ENCODE measurements at places on chromosomes 7 and 10.
A peak's percentile ranks its signal among the peaks of the same experiment; 100 is the strongest.

DNA sequence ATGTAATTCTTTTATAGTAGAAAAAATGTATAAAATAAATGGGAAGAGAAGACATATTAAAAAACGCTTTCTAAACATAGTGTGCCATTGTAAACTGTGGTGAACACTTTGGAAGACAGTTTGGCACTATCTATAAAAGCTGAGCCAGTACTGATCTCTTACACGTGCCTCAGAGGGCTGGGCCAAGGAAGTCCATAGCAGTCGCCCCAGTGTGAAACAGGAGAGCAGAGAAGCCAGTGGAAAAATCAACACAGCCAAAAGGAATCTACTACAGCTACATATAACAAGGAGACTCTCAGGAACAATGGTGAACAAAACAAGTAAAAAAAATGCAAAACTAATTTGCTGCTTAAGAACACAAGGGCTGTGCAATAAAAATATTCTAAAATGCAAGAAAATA is 20.6 kb downstream of the SEPHS1 start:
- no peak for DNase-seq

- no peak for DNase-seq
Measured at GRCh38 chr10:52785418-52785817, 12.8 kb upstream of the MBL2 start.

DNA sequence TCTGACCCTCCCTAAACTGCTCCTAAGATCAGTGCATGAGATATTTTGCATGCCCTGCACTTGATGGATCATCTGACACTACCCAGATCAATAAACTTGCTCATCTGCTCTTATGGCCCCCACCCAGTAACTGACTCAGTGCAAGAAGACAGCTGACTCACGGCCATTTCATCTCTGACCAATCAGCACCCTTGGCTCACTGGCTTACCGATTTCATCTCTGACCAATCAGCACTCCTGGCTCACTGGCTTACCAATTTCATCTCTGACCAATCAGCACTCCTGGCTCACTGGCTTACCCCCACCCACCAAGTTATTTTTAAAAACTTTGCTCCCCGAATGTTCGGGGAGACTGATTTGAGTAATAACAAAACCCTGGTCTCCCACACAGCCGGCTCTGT is 37.2 kb upstream of the OPTN start:
- DNase-seq: no peak

DNA sequence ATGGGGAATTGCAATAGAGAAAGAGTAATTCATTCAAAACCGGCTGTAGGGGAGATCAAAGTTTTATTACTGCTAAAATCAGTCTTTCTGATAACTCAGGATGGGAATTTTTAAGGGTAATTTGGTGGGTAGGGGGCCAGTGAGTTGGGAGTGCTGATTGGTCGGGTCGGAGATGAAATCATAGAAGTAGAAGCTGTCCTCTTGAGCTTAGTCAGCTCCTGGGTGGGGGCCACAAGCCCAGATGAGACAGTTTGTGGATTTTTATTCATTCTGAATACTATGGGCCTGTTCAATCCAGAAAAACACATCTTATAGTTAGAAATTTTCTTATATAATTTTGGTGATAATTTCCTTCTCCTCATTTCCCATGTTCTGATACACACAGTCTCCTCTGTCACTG is 25.4 kb downstream of the CALD1 start:
- DNase-seq: no peak

DNA sequence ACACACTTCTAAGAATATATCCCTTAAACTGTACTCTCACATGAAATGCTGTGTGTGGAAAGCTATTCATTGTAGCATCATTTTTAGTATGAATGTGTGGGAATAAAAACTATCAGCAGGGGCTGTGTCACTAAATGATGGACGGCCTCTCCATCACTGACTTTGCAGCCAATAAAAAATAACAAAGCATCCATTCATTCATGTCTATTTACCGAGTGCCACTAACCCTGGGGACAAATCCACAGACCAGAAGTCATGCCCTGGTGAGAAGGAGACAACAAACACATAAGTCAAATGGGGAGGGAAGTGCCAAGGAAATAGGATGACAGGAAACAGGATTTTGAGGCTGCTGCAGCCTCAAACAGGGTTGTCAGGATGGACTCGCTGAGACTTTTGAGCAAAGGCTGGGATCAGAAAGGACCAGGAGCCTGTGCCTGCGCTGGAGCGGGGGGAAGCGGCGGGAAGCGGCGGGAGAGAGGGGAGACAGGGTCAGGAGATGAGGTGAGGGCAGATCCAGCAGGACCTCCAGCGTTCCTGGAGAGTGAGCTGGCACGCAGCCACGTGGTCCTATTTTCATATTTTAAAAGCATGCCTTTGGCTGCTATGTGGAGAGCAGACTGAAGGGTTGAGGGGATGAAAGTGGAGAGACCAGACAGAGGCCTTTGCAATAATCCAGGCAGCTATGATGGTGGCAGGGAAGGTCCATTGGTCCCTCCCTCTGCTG is 2.2 kb upstream of the NOM1 start:
- no peak for DNase-seq

DNA sequence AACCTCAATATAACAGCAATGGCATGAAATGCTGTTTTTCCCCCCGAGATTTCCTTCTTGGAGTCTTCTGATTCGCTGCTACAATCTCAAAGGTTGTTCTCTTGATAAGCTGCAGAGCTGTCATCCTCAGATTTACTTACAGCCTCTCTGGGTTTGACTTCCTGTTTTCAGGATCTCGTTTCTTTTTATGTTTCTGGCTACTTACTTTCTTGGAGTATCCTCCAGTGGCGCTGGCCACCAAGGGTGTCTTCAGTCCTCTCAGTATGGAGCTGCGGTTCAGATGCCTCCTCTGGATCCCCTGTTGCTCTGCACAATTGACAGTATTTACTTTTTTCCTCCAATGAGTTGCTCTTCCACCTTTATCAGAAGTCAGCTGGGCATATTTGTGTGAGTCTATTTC is 152.0 kb upstream of the TMEM72 start:
- DNase-seq: no peak

GRCh38 chr7:43735403-43735801 is 6.1 kb upstream of the COA1 start:
- no peak for DNase-seq

DNA sequence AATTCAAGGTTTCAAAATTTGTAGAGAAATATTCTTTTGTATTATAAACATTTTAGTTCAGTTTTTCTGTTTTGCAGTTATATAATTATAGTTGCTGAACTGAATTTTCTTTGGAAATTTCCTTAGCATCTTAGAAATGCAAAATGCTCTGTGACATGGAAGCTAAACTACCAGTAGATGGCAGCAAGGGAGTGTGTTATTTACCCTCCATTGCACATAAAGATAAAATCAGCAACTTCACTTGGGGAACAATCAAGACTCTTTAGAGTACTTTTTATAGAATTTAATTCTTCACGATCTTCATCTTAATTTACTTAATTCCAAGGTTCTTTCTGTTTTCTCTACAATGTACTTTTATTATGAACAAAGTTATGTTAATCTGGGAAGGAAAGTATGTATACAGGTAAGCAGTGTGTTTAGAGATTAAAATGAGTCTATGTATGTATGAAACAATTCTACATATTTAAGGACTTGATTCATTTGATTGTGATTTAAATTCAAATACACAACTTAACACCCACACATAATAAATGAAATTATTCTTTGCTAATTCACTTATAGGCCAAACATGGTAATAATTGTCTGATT is 404.2 kb downstream of the THSD7A start:
- DNase-seq: no peak

DNA sequence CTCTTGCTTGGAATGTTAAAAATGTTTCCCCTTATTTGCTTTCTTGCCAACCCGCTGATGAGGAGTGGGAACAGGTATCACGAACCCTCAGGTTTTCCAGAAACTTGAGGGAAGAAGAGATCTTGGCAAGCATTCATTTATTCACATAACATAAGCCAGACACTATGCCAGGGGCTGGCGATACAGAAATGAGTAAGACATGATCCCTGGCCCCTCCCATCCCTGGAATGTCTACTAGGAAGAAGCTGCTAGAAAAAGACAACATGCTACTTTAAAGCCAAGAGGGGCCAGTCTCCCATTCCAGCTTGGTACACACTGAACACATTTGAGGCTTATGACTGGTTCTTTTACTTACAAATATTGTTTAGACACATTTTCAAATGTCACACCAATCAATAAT is 26.4 kb downstream of the SLC35B4 start:
- DNase-seq: peak; percentile 7

GRCh38 chr7:8197994-8198698 is 63.8 kb downstream of the ICA1 start:
- DNase-seq: no peak

DNA sequence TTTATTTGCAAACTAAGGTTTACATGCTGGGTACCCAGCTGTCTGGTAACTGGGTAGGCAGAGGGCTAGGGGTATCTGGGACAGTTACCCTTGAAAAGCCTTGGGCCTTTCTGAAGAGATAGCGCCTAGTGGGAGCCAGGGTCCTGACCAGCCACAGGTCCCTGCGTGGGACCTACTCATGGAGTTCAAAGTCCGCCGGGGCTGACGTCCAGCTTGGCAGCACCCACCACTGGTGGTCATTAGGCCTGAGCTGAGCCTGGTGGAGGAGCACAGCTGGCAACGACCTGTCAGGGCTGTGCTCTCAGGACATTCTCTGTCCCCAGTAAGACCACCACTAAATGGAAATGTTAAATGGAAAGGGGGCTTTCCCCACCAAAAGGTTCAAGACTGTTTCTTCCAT is 20.0 kb downstream of the GUSB start:
- DNase-seq: no peak

DNA sequence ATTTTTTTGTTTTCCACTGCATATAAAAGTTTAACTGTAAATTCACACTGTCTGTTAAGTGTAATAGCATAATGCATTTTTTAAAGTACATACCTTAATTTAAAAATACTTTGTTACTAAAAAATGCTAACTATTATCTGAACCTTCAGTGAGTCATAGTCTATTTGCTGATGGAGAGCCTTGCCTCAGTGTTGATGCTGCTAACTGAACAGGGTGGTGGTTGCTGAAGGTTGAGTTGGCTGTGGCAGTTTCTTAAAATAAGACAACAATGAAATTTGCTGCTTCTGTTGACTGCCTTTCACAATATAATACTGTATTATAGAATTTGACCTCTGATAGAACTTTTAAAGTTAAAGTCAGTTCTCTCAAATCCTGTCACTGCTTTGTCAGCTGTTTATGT is 72.3 kb upstream of the GATAD1 start:
- no peak for DNase-seq

DNA sequence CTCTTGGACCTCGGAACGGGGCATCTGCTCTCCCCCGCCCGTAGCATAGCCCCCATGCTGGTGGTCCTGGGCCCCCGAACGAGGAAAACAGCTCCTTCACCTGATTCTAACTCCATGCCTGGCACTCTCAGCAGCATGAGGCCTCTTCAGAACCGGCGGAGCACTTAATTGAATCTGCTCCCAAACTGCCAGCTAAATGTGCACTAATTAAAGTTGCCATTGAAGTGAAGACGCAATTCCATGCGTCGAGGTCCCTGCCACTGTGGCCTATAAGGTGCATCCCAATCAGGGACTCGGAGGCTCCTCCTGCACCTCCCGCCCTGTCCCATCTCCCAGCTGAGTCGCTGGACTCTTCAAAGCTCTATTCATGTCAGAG is 41.3 kb upstream of the ADGRA1 start:
- no peak for DNase-seq

GRCh38 chr7:47685712-47686376 is 103.9 kb upstream of the TNS3 start:
- DNase-seq: no peak

DNA sequence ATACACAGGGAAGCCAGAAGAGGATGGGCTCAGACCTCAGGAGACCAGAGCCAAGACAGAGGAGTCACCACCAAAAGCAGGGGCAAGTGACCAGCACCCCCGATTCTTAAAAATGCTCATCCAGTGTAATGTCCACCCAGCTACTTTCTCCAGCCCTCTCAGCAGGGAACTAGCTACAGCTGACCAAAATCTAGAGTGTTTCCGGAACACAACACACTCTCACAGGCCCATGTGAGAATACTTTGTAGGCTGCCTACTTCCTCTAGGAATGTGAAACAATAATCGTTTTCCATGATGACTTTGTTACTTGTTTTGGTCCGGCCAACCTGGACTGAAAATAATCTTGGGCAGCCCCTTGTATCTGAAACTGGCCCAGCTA is 14.5 kb downstream of the PSAP start:
- no peak for DNase-seq

DNA sequence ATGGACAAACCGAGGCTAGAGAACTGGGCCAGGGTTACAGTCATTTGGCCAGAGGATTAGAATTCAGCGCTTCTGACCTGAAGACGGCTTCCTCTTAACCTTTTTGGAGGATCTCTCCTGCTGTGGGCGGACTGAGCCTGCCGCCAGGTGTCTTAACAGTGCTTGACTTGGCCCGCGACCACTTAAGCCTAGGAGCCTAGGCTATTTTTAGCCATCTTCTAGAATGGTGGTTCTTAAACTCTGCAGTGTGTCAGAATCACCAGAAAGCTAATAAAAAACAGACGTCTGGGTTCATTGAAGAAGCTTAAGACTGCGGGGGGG is 722 bp downstream of the MDH2 start:
- DNase-seq: no peak

GRCh38 chr10:112330162-112330561 is 43.8 kb upstream of the ACSL5 start:
- no peak for DNase-seq
